Tibial artery (tissue), 4 donors: ENCODE measurements at places on chromosomes 6 and 20.

DNA sequence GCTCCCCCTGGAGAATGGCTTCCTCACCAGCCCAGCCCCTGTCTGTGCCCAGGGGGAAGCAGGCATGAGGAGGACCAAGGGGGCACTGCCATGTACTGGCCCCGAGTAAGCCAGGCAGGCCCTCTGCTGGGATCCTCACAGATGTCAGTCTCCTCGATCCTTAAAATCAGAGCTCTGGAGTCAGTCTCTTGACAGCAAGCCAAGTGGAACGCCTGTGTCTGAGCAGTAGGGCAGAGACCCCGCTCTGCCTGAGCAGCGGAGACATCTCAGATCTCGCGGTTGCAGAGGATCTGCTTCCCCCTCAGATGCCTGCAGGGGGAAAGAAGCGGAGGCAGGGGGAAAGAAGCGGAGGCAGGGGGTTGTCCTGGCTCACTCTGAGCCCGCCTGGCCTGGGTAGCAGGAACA is 92.6 kb downstream of the SNX5 start:
- H3K4me1 ChIP-seq = peaks cover 28% of the 10 kb centered on the region
- DNase-seq = no peak
- no peaks in the 10 kb centered on the region for H3K27me3 ChIP-seq
- no peak overlapping the region for H3K4me3 ChIP-seq
- H3K27ac ChIP-seq = no peak overlapping the region

DNA sequence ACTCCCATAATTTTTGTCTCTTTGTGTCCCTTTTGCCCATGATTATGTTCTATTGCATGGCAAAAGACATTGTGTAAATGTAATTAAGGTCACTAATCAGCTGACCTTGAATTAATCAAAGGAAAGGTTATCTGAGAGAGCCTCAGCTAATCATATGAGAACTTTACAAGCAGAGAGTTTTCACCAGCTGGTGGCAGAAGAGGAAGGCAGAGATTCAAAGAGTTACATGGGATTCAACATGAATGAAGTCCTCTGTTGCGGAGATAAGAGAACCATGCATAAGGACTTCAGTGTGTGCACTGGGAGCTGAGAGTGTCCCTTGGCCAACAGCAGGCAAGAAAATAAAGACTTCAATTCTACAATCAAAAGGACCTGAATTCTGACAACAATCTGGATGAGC is 494.1 kb upstream of the ARID1B start:
- H3K36me3 ChIP-seq = no peaks in the 10 kb centered on the region
- H3K27ac ChIP-seq = no peak overlapping the region
- H3K4me1 ChIP-seq = no peaks in the 10 kb centered on the region
- H3K4me3 ChIP-seq = no peak overlapping the region

DNA sequence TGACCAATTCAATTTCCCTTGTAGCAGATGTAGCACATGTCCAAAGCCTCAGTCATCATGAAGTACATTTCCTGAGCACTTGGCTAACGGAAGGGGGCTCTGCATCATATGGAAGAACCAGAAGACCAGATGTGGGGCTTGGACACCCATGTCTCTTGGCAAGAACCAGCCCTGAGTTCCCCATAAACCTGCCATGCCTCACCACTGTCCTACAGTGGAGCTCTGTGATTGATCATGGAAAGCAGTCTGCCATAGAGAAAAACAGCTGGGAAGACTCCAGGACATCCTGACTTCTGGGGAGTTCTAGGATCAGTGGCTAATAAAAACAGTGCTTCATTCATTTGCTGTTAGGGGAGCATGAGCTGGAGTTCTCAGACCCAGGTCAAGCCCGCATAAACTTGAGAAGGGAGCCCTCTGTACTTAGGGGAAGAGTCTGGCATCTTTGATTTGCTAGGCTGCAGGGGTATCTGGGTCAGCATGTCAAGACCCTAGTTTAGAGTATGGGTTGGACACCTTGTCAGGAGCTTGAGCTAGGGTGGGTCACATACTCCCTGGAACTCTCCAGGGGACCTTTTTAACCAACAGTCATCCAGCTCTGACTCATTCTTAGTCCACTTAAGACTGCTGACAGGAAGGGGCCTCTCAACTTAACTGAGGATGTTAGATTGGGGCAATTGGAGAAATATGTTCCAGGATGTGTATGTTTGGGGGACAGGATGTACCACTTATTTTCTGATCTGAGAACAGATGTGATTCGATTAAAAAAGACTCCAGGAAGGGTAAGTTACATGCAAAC is 26.3 kb upstream of the TRAM2 start:
- H3K4me3 ChIP-seq = no peak overlapping the region
- H3K4me1 ChIP-seq = no peaks in the 10 kb centered on the region
- no peaks in the 10 kb centered on the region for H3K36me3 ChIP-seq
- no peaks in the 10 kb centered on the region for H3K27me3 ChIP-seq
- H3K27ac ChIP-seq = no peak overlapping the region

DNA sequence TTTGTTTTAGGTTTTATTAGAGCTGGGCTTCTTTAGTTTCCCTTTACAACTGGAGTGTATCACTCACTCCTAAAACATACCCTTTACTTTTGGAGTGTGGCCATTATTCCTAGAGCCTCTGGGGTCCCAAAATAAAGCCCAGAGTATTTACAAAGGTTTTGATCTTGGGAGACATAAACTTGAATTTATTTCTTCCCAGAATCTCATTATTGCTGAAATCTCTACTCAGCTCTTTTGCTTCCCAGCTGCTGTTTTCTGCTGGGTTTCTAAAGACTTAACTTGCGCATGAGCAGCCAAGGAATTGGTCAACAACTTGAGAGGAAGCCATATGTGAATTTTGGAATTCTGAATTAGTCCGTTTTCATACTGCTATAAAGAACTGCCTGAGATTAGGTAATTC is 94.5 kb upstream of the NRSN1 start:
- no peak for DNase-seq
- H3K4me1 ChIP-seq = no peaks in the 10 kb centered on the region
- no peaks in the 10 kb centered on the region for H3K27me3 ChIP-seq
- H3K36me3 ChIP-seq = no peaks in the 10 kb centered on the region
- no peak overlapping the region for H3K4me3 ChIP-seq

DNA sequence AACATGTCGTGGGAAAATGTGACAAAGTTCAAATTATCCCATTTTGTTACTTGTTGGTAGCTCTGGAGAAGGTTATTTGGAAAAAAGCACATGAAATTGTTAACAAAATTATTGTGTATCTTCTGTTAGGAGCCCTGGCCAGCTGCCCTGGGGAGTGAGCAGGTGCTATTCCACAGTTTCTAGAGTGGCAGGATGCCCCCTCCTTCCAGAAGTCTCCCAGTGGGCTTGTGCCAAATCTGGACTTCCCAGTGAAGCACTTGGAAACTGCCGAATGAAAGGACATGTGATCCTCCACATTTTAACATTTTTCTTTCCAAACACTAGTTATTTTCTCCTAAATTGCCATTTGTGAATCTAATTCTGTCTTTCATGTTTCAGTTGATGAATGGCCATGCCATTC is 66.9 kb upstream of the CLDN20 start:
- H3K27me3 ChIP-seq = no peaks in the 10 kb centered on the region
- no peak overlapping the region for H3K4me3 ChIP-seq

DNA sequence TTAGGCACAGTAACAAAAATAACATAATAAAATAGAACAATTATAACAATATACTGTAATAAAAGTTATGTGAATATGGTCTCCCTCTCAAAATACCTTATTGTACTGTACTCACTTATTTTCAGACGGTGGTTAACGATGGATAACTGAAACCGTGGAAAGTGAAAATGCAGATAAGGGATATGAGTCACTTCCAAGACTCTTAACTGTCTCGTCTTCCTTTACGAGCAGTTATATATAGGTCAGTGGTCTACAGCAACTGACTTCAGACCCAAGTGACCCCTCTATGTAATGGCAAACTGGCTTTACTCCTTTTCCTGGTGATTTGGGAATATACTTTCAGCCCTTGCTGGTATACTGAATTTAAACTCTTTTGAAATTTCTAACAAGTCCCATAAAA is 261.4 kb downstream of the SLC35F1 start:
- H3K27me3 ChIP-seq = no peaks in the 10 kb centered on the region
- H3K4me1 ChIP-seq = no peaks in the 10 kb centered on the region

GRCh38 chr6:35512006-35512405 is 690 bp downstream of the TULP1 start:
- no peak overlapping the region for H3K27ac ChIP-seq
- peaks cover 10% of the 10 kb centered on the region for H3K4me1 ChIP-seq
- H3K36me3 ChIP-seq = no peaks in the 10 kb centered on the region

DNA sequence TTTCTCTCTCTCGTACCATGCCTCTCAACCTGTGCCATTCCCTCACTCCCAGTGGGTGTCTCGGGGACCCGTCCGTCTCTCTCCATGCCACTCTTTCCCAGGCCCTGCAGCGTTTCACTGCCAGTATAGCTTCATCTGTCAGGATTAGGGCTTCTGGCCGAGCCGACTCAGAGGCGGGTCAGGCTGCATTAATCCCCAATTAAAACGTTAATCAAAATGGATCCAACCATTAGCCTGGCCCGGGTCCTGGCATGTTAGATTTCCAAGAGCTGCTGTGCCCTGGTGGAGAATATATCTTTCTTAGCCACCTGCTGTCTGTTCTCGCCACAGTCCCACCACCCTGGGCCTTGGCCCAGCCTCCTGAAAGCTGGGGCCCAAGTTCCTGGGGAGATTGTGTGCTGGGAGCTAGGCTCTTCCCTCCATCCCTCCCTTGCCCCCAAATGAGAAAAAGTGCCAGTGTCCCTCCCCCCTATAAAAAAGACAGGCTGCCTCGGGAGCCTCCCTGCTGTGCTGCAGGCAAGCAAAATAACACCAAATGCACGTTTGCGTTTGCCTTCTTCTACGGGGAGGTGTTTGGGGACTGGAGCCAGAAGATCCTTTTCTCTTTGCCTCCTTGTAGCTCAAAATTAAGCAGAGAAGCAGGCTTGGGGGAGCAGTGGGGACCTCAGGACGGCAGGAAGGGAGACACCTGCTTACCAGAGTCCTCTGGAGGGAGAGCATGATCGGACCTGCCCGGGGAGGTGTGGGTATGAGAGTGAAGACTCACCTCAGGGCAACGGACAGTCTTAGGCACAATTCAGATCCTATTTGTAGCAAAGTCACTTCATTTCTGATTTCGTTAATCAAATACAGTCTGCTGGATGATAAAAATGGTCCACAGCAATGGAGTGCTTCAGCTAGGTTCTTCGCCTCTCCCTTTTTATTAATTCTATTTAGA is 3.0 kb downstream of the KCNG1 start:
- H3K4me1 ChIP-seq = no peaks in the 10 kb centered on the region
- DNase-seq = no peak
- no peak overlapping the region for H3K4me3 ChIP-seq
- H3K27ac ChIP-seq = no peak overlapping the region
- peaks cover 49% of the 10 kb centered on the region for H3K27me3 ChIP-seq

- H3K27ac ChIP-seq = no peak overlapping the region
- no peaks in the 10 kb centered on the region for H3K36me3 ChIP-seq
- H3K4me1 ChIP-seq = no peaks in the 10 kb centered on the region
- H3K27me3 ChIP-seq = peaks cover 10% of the 10 kb centered on the region
- DNase-seq = no peak
These were observed 129.4 kb upstream of the AFDN start for GRCh38 chr6:167697316-167697715.

- no peak overlapping the region for H3K4me3 ChIP-seq
- H3K4me1 ChIP-seq = no peaks in the 10 kb centered on the region
- H3K36me3 ChIP-seq = no peaks in the 10 kb centered on the region
- H3K27ac ChIP-seq = no peak overlapping the region
- no peaks in the 10 kb centered on the region for H3K27me3 ChIP-seq
- DNase-seq = no peak
These were observed 15.4 kb upstream of the SLPI start for GRCh38 chr20:45269754-45270270.

- no peaks in the 10 kb centered on the region for H3K27me3 ChIP-seq
- no peaks in the 10 kb centered on the region for H3K36me3 ChIP-seq
- H3K4me1 ChIP-seq = no peaks in the 10 kb centered on the region
- no peak overlapping the region for H3K4me3 ChIP-seq
These were observed 23.5 kb upstream of the NUP153 start for GRCh38 chr6:17730078-17730704.

DNA sequence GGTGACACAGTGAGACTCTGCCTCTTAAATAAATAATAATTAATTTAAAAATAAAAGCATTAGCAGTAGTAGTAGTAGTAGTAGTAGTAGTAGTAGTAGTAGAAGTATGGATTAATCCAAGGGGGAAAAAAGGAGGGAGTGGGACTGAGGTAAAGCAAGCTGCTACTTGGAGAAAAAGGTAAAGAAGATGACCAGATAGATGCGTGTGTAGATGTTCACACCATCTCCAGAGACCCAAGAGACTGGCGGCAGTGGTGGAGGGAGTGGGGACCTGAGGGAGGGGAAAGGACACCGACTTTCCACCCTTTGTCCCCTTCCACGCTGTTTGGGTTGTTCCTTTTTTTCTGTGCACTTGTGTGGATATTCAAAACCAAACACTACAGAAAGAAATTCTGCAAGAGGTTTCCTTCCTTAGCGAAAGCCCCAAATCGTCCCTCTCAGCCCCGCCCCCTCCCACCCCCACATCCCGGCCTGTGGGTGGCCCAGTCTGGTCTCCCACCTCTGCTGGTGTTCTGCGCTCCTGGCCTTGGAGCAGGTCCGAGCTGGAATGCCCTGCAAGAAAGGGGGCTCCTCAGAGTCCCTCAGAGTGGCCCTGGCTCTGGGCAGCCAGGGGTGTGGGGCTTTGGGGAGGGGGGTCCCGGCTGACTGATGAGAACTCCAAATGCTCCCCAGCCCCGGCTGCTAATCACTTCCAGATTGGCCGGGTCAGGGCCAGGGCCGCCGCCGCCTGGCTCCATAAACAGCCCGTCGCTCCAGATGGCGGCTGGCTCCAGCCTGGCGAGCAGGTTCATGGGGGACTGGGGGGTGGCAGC is 60.2 kb downstream of the UBE2V1 start:
- no peak overlapping the region for H3K4me3 ChIP-seq
- H3K36me3 ChIP-seq = no peaks in the 10 kb centered on the region
- DNase-seq = no peak
- H3K27me3 ChIP-seq = no peaks in the 10 kb centered on the region
- no peak overlapping the region for H3K27ac ChIP-seq

GRCh38 chr20:53078761-53079160 is 106.6 kb downstream of the TSHZ2 start:
- no peaks in the 10 kb centered on the region for H3K27me3 ChIP-seq
- no peak overlapping the region for H3K27ac ChIP-seq
- H3K36me3 ChIP-seq = no peaks in the 10 kb centered on the region
- no peaks in the 10 kb centered on the region for H3K4me1 ChIP-seq
- no peak for DNase-seq

GRCh38 chr6:1287103-1287591 is 24.8 kb upstream of the FOXQ1 start:
- no peaks in the 10 kb centered on the region for H3K36me3 ChIP-seq
- no peaks in the 10 kb centered on the region for H3K4me1 ChIP-seq
- H3K4me3 ChIP-seq = no peak overlapping the region
- peaks cover 3% of the 10 kb centered on the region for H3K27me3 ChIP-seq
- H3K27ac ChIP-seq = no peak overlapping the region
- DNase-seq = no peak

- H3K27ac ChIP-seq = peak overlapping the region; percentile 93
- peak overlapping the region; percentile 95 for H3K4me3 ChIP-seq
- H3K4me1 ChIP-seq = peaks cover 35% of the 10 kb centered on the region
- DNase-seq = peak; percentile 72
These were observed 1.4 kb downstream of the STAU1 start for GRCh38 chr20:49186535-49187329.
